ENCODE measurements at places on chromosomes 7 and 10.

GRCh38 chr7:77330169-77330882, 85.8 kb downstream of the GSAP start:
- DNase-seq, result no peak

GRCh38 chr10:92756201-92757065, 66.7 kb downstream of the HHEX start:
- DNase-seq, result no peak

DNA sequence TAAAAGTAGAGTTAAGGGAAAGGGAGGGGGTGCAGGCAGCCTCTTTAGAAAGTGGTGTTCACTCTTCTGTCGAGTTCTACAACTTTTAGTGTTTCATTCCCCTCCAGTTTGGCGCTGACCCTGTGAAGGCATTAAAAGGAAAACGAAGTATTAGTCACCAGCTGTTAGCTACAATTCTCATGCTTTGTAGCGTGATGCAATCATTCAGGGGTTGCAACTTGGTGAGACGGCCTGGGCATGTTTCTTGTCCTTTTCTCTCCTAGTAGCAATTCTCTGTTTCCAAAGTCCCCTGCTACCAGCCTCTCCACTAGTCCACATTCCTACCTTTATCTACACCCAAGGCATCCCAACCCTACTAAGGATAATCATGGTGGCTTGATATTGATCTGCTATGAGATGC, 33.7 kb upstream of the DGKI start:
- no peak for DNase-seq

GRCh38 chr10:16360425-16360824, 76.4 kb upstream of the PTER start:
- DNase-seq, result no peak

DNA sequence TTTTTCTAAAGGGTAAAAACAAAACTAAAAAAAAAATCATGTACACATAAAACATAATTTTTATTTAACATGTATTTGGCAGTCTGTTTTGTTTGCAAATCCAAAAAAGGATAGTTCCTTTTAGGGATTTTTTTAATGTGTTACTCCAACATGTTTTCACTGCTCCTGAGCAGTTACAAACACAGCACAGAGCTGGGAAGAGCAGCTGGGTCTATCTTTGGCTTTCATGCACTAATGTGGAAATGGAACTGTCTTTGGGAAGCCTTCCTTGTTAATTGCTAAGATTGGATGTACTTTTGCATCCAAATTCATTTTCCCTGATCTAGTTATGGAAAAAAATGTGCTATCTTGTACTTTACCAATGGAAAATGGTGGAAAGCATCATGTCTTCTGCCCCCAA, 1035.1 kb downstream of the CNTNAP2 start:
- DNase-seq, result no peak

DNA sequence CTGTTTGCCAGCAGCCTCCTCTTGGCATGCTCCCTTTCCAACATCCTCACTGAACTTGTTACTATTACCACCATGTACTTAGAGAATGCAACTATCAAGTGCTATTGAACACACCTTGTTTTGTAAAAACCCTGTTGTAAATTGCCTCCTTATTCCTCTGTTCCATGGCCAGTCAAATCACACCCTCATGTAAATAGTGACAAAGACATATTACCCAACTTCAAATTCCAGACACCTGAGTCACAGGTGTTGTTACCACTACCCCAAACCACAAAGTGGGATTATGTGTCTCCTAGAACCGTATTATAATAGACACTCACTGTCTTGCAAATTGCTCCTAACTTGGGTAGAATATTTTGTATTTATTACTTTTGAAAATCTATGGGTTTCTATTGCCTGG, 263.2 kb upstream of the C7orf33 start:
- DNase-seq, result no peak

All from stimulated activated CD8-positive, alpha-beta memory T cell treated with anti-CD3 and anti-CD28 coated beads, Interleukin-12 subunit alpha, Interleukin-12 subunit beta, amount 100 ng/mL, for 4 hours (primary cell).